Stimulated activated CD4-positive, alpha-beta T cell treated with anti-CD3 and anti-CD28 coated beads, Interleukin-1b, Interleukin-23, amount 100 ng/mL, for 48 hours (primary cell): ENCODE measurements at places on chromosomes 5 and 9.

- no peak for DNase-seq
These were observed 72.9 kb upstream of the SPTLC1 start for GRCh38 chr9:92187989-92188714.

GRCh38 chr5:134741052-134741451, 2.7 kb downstream of the CAMLG start:
- DNase-seq = no peak

DNA sequence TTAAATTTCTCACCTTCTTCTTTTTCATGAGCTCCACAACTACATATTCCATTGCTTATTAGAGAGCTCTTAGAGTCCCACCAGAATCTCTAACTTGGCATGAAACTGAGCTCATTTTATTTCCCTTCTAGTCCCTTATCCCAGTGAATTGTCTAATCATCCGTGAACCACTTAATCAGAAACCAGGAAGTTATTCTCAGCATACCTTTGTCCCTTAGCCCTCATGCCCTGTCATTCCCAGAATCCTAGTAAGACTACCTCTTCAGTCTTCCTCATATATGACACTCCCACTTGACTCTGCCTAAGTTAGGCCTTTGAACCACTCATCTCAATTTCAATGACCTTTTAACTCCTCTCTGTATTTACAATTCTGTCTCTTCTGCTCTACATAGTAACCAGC, 93.0 kb upstream of the PAPPA start:
- no peak for DNase-seq

GRCh38 chr9:129505270-129505902, 115.5 kb downstream of the C9orf50 start:
- DNase-seq = no peak

DNA sequence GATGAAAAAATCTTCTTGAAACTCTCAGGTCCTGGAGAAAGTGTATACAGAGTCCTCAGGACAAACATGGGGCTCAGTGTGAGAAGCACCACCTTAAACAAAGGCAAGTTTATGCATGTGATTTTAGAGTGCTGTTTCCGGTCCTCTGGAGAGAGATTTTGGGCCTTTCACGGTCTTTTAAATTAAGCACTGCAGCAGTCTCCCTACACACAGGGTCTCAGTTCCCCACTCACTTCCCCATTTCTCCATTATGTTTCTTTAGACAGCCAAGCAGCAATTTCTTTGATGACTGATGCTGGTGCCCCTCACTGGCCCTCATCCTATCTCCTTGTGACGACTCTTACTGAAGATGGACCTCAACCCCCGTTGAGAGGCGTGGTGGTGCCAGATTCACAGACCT, 220.2 kb upstream of the CLINT1 start:
- no peak for DNase-seq

GRCh38 chr9:126952205-126952977, 37.8 kb downstream of the RALGPS1 start:
- DNase-seq = no peak

- DNase-seq = no peak
These were observed 29.5 kb upstream of the ANKRD18A start for GRCh38 chr9:38649731-38650363.

GRCh38 chr5:33465120-33465519, 24.4 kb downstream of the TARS1 start:
- no peak for DNase-seq

- no peak for DNase-seq
These were observed 31.5 kb upstream of the LMNB1 start for GRCh38 chr5:126745259-126745992.

DNA sequence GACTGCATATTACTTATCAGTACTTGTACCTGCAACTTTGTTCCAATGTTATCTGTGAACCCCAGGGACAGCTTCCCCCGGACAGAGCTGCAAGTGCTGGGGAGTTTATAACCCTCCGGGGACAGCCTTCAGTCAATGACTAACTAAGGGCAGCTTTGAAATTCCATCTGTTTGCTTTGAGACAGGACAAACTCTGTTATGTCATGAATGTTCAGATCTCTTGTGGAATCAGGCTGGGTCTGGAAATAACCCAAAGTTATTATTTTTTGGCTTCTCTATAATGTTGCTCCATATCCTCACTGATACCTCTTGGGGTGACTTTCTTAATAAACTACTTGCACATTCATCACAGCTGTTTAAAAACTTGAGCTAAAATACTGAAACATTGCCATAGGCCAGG, 617.5 kb upstream of the TLE4 start:
- DNase-seq = no peak

DNA sequence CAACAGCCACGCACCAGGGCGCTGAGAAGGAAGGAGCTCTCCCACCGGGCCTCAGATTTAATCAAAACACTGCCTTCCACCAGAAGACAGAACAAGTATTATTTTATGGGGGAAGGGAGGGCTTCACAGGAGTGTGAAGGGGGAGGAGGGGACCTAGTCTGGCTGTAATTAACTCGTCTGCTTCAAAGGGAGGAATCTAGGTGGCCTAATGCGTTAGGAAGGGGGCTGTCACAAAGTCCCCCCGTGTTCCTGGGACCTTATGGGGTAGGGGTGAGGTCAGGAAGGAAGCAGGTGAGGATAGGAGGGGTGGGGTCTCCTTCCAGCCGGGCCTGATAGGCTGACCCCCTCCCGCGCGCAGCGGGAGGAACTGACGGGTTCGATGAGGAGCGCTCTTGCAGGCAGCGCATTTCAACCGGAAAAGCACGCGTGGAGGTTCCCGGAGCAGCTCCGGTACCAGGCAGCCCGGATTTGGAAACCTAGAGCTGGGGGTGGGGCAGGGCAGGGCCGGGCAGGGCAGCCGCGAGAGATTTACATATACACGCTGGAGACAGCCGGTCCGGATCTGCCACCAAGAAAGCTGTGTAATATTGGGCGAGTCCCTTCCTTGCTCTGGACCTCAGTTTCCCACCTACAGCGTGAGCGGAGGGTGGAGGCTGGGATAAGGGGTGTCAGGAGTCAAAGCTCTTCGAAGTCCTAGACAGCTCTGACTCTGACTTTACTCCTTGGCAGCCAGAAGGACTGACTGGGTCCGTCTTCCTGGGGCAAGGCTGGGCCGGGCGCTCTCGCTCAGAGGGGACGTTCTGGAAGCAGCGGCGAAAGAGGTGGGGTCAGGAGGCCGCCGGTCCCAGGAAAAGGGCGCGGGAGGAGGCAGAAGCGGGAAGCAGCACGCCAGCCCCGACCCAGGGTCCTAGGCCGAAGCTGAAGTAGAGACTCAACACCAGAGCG, 1.8 kb downstream of the SHB start:
- DNase-seq = no peak

DNA sequence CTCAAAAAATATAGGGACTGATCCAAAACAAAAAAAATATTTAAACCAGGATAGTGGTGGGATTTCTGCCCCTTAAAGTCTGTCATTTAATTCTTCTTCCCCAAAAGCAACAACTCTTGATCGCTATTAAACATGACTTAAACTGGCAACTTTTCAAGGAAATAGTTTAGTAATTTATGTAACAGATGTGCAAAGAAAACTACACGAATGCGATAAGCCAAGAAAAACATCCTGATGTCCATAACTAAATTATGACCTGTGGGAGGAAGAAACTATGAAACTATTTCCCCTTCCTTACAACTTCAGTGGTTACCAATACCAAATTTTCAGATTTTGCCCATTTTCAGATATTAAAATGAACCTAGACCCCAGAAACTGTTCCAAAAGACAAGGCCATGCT, 31.5 kb downstream of the CLINT1 start:
- DNase-seq = no peak

GRCh38 chr9:127919253-127919815, 2.5 kb upstream of the ST6GALNAC4 start:
- peak; percentile 59 for DNase-seq

- no peak for DNase-seq
These were observed 55.7 kb upstream of the SAP30L start for GRCh38 chr5:154390096-154390495.

- no peak for DNase-seq
These were observed 17.0 kb downstream of the DMAC1 start for GRCh38 chr9:7782400-7783120.

DNA sequence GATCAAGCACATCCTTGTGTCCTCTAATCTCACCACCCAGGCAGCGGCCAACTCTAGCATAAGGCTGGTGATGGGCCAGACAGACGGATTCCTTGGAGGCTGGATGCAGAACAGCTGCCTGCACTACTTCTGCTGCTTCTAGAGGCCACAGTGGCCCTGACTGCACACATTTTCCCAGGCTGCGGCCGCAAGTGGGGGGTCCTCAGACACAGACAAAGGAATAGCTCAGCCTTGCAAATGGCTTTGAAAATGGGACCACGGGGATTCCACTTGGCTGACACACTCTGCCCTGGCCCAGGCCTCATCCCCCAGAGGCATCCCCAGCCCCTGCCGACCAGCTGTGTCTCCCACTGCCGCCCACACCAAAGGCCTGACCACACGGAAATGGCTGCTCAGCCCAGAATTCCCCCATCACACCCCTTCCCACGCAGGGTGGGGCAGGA, 540.8 kb downstream of the BNC2 start:
- DNase-seq = no peak

DNA sequence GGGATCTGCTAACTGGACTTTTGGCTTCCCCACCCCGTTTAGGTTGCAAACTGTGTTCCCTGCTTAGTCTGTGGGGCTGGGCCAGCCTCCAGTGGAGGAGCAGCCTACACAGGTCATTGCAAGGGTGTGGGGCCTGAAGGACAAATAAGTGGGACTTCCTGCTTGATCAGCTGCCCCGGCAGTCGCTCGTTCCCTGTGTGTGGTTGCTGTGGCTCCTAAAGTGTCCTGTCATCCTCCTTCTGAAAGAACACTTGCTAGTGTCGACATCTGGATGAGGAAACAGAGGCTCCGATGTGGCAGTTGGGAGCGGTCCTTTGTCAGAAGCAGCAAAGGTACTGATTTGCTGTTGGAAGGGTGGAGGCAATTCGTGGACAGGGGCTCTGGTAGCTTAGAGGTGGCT, 88.9 kb upstream of the TBCA start:
- DNase-seq = no peak

- DNase-seq = no peak
These were observed 265.6 kb downstream of the TUSC1 start for GRCh38 chr9:25412646-25413045.
